ENCODE measurements at places on chromosomes 2 and 18.

GRCh38 chr2:235493775-235494715 lies at the start of gene AGAP1:
TSS of gene AGAP1 (plus strand) at chr2:235494043.
- DNase-seq = no peak

DNA sequence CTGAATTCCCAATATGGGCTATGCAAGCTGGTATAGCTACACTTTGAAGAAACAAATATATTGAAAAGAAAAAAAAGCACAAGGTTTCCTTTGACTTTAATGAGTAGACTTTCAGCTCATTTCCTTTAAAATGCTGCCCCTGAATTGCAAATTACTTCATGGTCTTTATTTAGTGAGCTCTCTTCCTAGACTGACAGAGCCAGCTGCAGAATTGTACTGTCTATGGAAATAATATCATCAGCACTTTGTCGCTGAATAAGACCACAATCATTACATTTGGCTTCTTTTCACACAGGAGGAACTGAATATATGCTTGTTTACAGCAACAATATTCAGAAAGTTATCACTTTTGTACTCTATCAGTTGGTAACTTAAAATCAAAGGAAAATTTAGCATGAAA lies 41.7 kb downstream of the ARL5A start:
- no peak for DNase-seq

- no peak for DNase-seq
Observed at GRCh38 chr2:111678161-111678560, 205.8 kb downstream of the ANAPC1 start.

DNA sequence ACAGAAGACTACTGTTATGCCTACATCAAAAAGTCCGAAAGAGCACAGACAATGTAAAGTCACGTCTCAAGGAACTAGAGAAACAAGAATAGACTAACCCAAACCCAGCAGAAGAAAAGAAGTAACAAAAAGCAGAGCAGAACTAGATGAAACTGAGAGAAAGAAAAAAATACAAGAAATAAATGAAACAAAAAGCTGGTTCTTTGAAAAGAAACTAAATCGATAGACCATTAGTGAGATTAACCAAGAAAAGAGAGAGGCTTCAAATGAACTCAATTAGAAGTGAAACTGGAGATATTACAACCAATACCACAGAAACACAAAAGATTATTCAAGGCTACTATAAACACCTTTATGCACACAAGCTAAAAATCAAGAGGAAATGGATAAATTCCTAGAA lies 271.8 kb downstream of the MBD2 start:
- DNase-seq = no peak

- no peak for DNase-seq
Observed at GRCh38 chr2:143856978-143857377, 662.9 kb downstream of the ZEB2 start.

GRCh38 chr2:227612546-227613271 lies 1.9 kb downstream of the SCYGR3 start:
- no peak for DNase-seq

GRCh38 chr2:191748059-191748461 lies 70.1 kb downstream of the NABP1 start:
- DNase-seq = no peak

GRCh38 chr2:231781798-231782726 lies 980 bp upstream of the PDE6D start:
- DNase-seq = peak; percentile 42

DNA sequence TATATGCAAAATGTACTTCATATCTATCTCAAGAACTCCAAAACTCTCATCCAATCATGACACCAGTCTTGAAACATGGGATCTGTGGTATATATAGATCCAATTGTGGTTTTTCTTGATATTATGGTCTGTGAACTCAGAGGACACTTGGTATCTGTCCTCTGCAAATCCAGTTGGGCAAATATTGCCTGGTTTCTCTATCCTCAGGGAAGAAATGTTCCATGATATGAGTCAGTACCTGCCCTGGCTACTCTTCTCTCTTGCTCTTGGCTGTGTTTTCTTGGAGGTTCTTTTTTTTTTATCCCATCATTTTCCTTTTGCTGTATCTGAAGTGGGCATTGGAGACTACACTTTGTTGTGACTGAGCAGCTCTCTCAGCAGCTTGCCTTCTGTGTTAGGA lies 10.9 kb downstream of the NBEAL1 start:
- DNase-seq = no peak

GRCh38 chr2:179793902-179794301 lies 67.5 kb downstream of the ZNF385B start:
- DNase-seq = no peak

DNA sequence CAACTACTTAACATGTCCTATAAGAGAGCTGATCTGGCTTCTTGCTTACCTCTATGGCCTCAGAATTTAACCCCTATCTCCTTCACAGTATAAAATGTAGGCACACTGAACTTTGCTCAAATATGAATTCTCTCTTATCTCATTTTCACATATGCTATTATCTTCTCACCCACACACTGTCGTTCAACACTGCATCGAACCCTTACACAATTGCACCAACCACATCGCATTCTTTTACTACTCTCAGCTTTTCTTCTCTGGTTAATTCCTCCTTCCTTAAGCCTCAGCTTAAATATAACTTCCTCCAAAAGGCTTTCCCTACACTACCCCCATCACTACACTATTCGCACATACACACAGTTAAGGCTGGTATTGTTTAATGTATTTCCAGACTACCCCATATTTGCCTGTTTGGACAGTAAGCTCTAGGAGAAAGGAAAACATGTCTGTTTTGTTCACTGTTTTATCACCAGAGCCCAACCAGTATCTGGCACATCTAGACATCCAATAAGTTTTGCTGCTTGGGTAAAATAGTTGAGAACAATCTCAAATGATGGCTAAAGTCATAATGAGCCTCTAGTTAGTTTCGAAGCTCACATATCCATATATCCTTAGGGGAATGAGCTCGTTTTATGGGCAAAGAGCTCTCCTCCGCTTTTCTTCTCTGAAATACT lies 47.7 kb downstream of the HIBCH start:
- DNase-seq = no peak

DNA sequence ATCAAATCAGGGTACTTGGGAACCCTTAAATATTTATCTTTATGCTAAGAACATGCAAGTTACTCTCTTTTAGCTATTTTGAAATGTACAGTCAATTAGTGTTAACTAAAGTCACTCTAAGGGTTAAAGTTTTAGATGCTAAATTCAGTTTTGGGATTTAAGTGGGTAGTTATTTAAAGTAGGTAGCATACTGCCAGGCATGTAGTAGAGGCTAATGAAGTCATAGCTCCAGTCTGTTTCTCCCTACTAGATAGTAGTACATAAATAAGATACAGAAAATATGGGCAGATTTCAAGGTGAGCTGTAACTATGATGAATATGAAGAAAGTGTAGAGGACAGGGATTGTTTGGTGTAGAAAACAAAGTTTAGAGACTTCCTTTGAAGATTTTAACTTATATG lies 7.5 kb downstream of the RAB3GAP1 start:
- DNase-seq = no peak

- DNase-seq = peak; percentile 27
Observed at GRCh38 chr2:202152104-202152715, 79.2 kb downstream of the KIAA2012 start.

Measured in GM04503 (cell line).